ENCODE measurements at places on chromosomes 7 and 10.

GRCh38 chr7:50978633-50979215 lies 196.0 kb upstream of the GRB10 start:
- DNase-seq: no peak

- DNase-seq: no peak
These were observed 137.0 kb downstream of the ANK3 start for GRCh38 chr10:60252688-60253087.

- no peak for DNase-seq
These were observed 36.1 kb upstream of the SMNDC1 start for GRCh38 chr10:110340816-110341215.

DNA sequence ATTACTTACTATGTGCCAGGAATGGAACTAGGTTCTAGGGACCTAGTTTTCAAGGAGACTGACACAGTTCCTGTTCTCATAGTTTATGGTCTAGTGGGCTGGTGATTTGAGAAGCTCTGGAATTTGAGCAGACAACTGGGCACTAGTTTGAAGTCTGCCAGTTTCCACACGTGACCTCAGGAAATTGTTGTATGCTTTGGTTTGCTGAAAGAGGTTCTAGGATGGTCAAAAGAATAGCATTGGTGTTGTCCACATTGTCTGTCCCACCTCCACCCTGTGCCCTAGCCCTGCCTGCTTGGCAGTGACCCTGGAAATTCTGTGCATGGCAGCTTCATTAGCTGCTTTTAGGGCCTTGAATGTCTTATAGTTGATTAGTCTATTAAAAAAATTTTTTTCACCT lies 28.7 kb downstream of the GBF1 start:
- no peak for DNase-seq

GRCh38 chr7:20299145-20299544 lies 31.6 kb upstream of the ITGB8 start:
- no peak for DNase-seq

DNA sequence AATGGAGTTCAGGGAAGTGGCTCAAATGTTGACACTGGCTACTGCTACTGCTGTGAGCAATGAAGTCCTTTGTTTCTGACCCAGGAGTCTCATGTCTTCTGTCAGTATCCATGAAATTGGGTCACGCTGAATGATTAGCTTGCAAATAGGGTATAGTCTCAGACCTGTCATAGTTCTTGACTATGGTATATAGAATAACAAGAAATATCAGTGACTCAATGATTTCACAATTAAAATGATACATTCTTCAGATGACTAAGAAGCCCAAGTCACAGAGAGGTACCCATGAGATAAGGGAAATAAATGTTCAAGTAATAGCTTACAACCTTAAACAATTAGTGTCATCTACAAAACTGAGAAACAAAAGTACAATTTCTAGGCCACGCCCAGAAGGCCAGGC lies 89.3 kb downstream of the LYZL2 start:
- peak; percentile 6 for DNase-seq

DNA sequence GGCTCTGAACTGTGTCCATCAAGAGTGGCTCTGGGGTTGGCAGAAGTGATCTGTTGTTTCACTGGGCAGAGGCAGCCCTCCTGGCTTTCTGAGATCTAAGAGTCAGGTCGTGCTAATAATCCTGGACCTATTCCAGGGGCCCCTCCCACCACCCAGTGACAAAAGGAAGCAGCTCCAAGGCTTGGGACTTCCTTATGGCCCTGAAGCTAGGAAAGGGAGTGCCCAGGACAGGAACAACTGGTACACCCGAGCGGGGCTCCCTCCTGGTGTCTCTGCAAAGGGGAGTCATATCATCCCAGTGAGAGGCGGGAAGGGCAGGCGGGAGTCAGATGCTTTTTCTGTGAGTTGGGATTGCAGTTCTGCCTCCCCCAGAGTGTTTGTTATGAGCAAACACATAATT lies 32.3 kb downstream of the RPS24 start:
- DNase-seq: no peak

DNA sequence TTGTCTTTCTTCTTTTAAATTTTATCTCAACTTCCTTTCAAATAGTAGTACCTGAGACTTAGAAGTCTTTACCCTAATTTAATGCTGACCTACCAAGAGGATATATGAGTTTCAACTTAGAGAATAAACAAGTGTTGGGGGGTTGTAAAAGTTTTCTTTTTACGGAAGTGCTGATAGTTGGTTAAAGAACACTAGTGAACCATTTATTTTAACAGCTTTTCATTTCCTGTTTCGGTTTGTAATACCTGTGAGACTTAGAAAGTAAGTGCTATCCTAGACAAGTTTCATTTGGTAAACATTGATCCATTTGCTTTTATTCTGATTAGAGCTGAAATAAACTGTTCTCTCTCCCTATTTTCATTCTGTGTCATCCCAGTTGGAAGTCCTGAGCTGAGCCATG lies 683.1 kb upstream of the SORCS1 start:
- no peak for DNase-seq

- DNase-seq: no peak
These were observed 47.2 kb upstream of the RHEB start for GRCh38 chr7:151566897-151567320.

GRCh38 chr7:92973974-92974373 lies 137.6 kb upstream of the CDK6 start:
- no peak for DNase-seq

- DNase-seq: peak; percentile 77
These were observed 32.7 kb upstream of the MACC1 start for GRCh38 chr7:20249920-20250319.

DNA sequence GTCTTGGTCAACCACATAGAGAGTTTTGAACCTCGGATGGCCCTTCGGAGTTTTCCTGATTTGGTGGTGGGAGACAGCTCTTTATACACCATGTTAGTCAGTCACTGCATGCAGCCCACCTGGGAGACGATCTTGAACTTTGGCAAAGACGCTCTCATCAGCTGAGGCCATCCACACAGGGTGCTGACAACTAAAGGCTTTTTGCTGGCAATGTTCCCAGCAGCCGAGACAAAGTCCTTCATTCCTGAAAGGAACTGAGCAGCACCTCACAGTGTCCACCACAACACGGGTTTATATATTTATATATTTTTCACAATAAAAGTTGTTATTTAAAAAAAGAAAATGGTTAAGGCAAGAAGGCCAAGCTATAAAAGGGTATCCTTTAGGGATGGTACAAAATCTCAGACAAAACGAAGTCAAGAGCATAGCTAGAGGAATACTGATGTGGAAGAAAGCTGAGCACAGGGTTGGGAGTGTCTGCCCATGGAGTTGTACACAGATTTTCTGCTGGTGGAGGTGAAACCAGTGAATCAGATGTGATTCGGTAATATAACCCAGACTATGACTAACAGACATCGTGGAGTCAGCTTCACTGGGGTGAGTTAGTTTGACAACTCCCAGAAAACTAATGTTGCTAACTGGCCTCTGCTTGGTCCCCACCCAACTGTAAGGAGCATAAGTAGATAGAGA lies 27.4 kb upstream of the CAPZA2 start:
- DNase-seq: peak; percentile 56

DNA sequence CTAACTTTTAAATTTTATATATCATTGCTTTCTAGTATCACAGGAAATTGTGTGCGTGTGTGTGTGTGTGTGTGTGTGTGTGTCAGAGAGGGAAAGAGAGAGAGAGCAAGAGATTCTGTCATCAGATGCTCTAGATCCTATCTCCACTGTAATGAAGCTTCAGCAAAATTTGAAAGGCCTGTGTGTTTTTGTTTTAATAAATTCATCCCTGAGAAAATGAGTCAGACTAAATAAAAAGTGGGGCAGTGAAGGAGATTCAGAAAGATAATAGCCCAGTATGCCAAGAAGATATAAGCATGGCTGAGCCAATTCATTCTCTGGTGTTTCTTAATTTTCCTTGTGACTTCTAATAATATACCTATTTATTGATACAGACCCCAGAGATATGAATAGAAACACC lies 184.2 kb upstream of the TMEM196 start:
- peak; percentile 66 for DNase-seq

DNA sequence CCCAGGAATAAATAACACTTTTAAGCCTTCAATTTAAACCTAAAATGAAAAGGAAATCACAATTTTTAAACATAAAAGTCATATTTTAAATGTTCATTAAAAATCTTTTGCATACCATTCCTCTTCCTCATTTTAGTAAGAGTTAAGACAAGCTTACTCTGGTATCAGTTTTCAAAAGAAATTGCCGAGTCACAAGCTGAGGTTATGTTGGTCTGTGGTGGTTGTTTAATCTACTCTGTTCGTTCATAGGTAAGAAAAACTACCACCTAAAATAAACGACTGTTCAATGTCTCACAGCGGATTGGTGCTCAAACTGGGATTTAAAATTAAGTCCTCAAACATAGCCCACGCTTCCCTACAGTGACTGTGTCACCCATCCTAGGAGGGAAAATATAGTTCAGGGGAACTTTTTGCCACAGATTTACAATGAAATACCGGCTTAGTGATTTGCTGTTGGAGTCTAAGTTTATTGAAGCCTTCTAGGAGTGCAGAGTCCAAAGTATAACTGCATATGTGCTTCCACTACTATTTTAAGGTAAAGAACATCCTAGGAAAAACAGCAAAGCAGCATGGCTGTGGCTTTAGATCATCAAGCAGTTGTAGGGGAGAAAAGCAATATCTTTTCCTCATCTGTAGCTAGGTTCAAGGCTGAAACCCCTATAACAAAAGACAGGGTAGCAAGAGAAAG lies 61.1 kb downstream of the GNAT3 start:
- no peak for DNase-seq

GRCh38 chr7:50662996-50663395 lies 97.8 kb upstream of the DDC start:
- no peak for DNase-seq

DNA sequence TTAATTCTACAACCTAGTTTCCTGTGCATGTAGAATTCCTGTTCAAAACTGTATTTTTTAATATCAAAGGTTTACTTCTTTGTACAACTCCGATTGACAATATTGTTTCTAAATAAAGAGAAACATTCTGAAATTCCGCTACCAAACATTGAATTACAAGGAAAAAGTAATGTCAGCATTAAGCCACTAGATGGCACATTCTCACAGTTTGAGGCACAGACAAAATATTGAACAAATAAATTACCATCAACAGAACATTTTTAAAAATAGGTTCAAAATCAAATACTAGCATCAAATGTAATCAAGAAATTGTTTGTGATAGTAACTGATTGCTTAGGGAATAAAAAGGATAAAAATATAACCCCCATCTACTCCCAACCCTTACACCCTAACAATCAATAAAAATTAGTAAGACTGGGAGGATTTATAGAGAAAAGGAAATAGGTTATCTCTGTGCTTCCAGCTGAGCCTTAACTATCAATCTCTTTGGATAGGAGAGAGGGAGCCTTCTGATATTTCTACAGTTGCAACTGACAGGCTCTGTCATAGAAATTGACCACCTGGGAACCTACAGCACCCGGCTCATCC lies 86.6 kb upstream of the C7orf33 start:
- DNase-seq: peak; percentile 36

GRCh38 chr10:63247771-63248170 lies 114.6 kb downstream of the NRBF2 start:
- no peak for DNase-seq

GRCh38 chr10:74794531-74794930 lies 31.9 kb upstream of the KAT6B start:
- no peak for DNase-seq

GRCh38 chr7:134724606-134725005 lies 54.8 kb upstream of the CALD1 start:
- DNase-seq: peak; percentile 31

- no peak for DNase-seq
These were observed 71.9 kb downstream of the C10orf105 start for GRCh38 chr10:71647526-71648253.

- DNase-seq: peak; percentile 32
These were observed 816 bp downstream of the DMTF1 start for GRCh38 chr7:87152897-87153641.

DNA sequence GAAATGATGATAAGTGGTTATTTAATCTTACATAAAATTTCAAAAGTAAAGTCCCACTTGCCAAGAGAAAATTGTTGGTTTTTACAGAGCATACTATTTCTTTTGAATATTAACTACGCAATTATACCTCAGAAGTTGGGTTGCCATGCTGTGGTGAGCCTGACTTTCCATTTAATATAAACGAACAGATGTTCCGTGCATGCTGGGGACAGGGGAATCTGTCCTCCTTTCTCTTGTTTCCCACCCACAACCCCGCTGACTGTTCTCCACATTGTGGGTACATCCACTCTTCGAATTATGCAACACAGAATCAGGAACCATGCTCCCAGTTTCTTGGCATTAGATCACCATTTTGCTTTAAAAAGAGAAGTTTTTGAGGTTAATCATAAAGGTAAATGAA lies 29.2 kb upstream of the RTKN2 start:
- DNase-seq: no peak

DNA sequence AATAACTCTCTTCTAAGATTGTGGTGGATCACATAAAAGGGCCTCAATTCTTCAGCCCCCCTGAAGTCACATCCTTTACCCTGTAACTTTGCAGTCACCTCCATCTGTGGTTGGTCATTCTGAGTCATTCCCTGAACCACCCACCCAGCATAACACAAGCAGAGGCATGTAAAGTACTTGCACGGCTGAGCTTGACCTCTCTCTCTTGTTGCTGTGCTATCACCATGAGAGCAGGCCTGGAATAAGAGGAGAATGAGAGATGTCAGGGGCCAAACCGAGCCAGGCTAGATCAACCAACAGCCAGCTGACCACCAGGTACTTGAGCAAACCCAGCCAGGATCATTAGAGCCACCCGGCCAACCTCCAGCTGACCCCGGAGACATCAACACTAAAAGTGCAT lies 13.5 kb upstream of the STK17A start:
- peak; percentile 95 for DNase-seq

DNA sequence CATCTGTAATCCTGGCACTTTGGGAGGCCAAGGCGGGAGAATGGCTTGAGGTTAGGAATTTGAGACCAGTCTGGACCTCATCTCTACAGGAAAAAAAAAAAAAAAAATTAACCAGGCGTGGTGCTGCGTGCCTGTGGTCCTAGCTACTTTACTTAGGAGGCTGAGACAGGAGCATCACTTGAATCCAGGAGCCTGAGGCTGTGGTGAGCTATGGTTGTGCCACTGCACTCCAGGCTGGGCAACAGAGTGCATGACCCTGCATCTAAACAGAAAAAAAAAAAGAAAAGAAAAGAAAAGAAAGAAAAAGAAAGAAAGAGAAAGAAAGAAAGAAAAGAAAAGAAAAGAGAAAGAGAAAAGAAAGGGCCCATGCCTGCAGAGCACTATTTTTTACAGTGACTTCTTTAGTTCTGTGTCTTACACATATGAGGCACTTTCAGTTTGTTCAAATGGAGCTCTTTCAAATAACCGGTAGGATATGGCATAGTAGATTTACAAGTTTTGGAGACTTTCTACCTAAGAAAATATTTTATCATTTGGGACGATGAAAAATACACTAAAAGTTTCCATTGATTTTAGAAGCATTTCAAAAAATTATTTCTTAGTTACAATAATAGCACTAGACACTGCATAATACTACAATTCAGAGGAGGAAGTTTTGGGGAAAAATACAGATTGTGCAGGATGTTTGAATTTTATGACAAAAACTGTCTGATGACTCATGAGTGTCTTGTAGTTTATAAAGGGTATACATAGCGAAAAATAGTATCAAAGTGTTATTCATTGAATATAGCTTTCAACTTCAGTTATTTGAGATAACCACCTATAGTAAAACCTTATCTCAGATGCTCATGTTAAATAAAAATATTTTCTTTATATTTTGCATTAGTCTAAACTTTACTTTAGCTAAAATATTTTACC lies 75.9 kb downstream of the MDFIC start:
- DNase-seq: no peak

- DNase-seq: no peak
These were observed 115.3 kb downstream of the SGMS1 start for GRCh38 chr10:50508315-50509051.

Data from RCC 7860 (cell line).